Frontal cortex (tissue), 4 donors: ENCODE measurements at places on chromosomes 2 and 18. TPM values are rescaled to one million over a fixed set of nuclear protein-coding genes. Genes with fewer than 3 reads are reported as not detected.

- no peak for DNase-seq
Measured at GRCh38 chr2:45909677-45910191, 258.3 kb downstream of the PRKCE start.

CCDC148 gene
- 32.6 TPM for total RNA-seq

- DNase-seq = peak; percentile 24
Measured at GRCh38 chr2:207473049-207473930, 56.5 kb upstream of the CREB1 start.

GRCh38 chr2:200742426-200742825, 69.3 kb upstream of the BZW1 start:
- DNase-seq = peak; percentile 12

DNA sequence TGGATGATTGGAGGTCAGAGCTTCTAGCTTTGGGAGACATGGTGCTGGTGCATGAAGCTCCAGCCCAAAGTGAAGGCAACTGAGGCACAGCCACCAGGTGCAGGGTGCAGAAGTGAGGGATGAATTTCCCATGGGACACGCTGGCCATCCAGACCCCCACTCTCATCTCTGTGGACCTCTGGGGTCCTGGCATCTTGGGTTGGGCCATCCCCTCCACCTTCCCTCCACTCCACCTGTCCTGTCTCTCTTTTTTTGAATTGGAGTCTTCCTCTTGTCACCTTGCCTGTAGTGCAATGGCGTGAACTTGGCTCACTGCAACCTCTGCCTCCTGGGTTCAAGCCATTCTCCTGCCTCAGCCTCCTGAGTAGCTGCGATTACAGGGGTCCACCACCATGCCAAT, 3.4 kb downstream of the NGEF start:
- DNase-seq = no peak

DNA sequence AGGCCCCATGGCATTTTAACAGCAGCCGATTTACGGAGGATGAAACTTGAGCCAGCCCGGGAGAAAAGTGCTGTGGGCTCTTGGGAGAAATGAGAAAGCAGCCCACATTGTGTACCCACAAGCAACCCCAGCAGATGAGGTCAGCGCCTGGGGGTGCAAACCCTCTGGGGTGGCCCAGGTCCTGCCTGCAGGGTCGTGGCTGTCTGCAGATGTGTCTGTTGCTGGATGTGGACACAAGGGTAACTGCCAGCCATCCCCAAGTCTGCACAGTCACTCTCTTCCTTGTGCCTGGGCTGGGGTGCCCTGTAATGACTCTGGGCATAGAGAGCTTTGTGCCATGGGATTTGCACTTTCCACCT, 170.8 kb downstream of the PRKCE start:
- DNase-seq = no peak

GRCh38 chr2:190746971-190747761, 98.3 kb downstream of the NAB1 start:
- no peak for DNase-seq

OSBPL6 gene
- total RNA-seq = 11.4 TPM

SGPP2 gene
- total RNA-seq = 0.82 TPM

NTSR2 gene
- 0.82 TPM for total RNA-seq

TEKT4 gene
- total RNA-seq = under 0.01 TPM

GRCh38 chr2:43946685-43947084, 49.1 kb downstream of the LRPPRC start:
- no peak for DNase-seq

DNA sequence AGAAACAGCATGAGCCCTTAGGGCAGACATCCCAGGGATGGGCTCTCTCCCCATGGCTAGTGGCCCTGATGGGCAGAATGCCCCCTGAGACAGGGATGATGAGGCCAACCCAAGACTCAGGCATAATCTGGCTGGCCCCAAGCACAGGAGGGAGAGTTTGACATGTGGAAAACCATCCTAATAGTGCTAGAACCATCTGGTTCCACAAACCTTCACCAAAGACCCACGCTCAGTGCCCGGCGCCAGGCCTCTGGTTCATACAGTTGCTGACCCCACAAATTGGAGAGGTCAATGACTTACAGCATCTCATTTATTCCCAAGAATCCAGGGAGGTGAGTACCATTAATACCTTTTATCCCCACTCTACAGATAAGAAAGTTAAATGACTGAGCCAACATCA, 95.5 kb downstream of the TNS1 start:
- DNase-seq = no peak

GRCh38 chr2:194203898-194204297, 1453.1 kb upstream of the SLC39A10 start:
- DNase-seq = no peak

- DNase-seq = no peak
Measured at GRCh38 chr2:49241501-49241900, 87.2 kb upstream of the FSHR start.

DNA sequence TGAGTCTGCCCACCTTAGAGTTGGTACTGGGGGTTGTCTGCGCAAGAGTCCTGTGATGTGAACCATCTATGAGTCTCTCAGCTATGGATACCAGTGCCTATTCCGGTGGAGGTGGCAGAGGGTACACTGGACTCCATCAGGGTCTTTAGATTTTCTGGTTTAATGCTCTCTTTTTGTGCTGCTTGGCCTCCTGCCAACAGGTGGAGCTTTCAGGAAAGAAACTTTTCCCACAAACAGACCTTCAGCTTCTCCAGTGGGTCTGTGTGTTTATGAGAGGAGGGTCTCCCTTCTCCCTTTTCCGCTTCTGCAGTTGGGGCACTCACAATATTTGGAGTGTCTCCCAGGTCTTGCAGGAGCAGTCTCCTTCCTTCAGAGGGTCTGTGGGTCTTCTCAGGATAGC, 1721.9 kb upstream of the SLC39A10 start:
- DNase-seq = no peak

SCYGR4 gene
- total RNA-seq = not detected

GRCh38 chr18:13726972-13727331, 479 bp downstream of the RNMT start:
- DNase-seq = no peak

- no peak for DNase-seq
Measured at GRCh38 chr18:29531746-29532145, 1354.8 kb upstream of the CDH2 start.

GULP1 gene
- 51.4 TPM for total RNA-seq

DNA sequence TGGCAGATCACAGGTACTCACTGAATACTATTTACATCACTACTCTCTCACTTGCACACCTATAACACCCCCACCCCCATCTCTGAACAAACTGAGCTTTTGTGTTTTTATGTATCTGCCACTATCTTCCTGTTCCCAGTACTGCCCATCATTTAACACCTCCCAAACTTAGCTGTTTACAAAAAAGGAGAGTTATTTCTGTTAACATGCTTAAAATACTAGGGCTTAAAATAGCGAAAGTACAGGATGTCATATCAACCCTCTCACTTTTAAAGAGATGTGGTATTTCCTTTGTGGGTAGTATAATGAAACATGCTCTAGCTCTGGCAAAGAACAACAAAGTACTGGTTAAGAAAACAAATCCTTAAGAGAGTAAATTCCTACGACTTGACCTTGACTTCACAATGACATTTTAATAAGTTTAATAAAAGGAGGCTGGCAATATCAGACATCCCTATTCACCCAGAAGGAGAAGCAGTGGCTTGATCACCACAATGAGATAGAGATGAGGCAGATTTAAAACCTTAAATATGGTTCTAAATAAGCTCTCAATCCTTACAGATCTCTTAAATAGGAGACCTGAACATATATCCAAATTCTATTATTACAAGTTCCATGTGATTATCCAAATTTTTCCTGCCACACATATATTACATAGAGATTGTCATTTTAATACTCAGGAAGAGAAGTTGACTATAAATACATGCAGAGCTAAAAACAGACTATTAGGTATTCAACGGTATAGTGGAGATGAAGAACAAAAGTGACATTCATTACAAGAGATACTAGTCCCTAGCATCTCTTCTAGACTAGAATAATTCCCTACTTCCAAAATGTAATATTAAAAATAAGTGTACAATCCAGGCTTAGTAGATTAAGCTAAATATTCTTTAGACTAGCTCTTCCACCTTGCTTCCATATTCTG, 36.9 kb downstream of the TRAK2 start:
- no peak for DNase-seq

ANKRD62 gene
- not detected for total RNA-seq

GRCh38 chr2:187689372-187689771, 135.1 kb upstream of the TFPI start:
- no peak for DNase-seq

GRCh38 chr2:12057436-12058166, 311.2 kb downstream of the LPIN1 start:
- DNase-seq = no peak

AMER3 gene
- 44.0 TPM for total RNA-seq

DNA sequence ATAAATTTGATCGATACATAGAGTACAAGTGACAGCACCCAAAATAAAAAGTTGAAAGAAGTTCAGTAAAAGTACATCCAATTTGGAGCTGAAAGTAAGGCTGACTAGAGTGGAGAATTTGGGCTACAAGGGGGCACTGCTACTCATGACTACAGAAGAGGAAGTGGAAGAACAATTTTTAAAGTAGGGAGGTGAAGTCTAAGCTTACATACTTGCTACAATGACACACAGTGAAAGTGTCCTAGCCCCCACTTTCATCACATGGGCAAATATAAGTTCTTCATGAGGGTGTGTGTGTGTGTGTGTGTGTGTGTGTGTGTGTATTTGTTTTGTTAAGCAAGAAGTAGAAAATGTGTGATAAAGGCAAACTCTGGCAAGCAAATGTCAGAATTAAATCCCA, 45.7 kb downstream of the MAP3K2 start:
- no peak for DNase-seq

- DNase-seq = no peak
Measured at GRCh38 chr2:236855866-236856847, 229.5 kb upstream of the COPS8 start.

GRCh38 chr2:692767-693166, 15.6 kb upstream of the TMEM18 start:
- no peak for DNase-seq

POMC gene
- total RNA-seq = 1.2 TPM

GRCh38 chr2:145086910-145087309, 567.0 kb upstream of the ZEB2 start:
- no peak for DNase-seq

DNA sequence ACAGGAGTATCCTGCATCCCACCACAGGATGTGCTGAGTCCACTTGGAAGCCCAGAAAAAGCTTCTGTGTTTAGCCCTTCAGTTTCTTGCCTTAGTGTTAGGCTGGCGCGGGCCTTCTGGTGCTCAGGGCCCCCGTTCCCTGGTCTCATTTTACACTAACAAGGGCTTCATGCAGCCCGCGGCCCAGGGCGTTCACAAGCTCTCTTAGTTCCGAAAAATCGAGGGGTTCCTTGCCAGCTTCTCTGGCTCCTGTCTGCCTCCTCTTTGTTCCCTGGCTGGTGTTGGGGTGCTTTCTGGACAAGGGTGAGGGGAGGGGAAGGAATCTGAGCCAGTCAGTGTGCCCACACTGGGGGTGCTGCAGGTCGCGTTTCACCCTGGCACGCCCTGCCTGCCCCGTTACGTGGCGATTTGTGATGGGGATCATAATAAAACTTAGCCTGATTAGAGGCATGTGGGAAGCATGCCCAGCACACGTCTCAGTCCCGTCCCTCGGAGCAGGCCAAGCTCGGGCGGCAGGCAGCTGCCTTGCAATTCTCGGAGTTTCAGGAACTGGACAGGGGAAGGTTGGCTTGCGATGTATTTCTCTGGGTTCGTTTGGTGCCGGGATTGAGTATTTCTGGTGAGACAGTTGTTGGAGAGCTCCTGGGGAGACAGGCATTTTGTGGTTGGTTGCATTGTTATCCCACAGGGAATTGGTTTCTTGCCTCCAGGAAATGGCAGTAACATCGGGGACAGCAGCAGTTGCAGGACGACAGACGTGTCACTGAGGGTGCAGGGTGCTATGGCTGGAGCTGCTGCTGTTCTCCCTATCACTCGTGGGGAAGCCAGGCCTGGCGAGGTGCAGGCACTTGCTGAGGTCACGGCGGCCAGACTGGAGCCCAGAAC, 22.9 kb downstream of the SH3BP4 start:
- no peak for DNase-seq

DNA sequence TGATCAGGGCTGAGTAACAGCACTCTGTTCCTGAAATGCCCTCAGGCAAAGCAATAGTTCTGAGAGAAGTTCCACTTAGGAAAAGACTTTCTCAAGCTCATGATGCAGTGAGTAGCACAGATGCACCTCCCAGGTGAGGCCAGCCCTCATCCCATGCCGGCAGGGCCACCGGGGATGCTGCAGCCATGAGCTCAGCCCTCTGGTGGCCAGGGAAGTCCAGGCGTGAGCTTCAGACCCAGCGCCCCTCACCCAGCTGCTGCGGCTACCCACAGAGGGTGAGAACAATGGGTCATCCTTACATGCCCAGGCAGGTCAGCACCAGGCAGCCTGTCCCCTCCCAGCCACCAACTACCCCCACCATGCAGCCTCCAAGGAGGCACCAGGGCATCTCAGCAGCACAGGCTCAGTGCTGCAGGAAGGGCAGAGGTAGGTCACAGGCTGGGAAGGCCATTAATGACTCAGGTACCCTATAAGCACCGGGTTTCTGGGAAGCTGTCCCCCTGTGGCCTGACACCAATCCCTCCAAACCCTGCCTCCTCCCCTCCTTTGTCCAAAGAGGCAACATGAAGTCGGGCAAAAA, 50.6 kb downstream of the TTC32 start:
- DNase-seq = no peak

PFN4 gene
- total RNA-seq = not detected

- DNase-seq = no peak
Measured at GRCh38 chr2:164073101-164074074, 337.6 kb upstream of the FIGN start.

DNA sequence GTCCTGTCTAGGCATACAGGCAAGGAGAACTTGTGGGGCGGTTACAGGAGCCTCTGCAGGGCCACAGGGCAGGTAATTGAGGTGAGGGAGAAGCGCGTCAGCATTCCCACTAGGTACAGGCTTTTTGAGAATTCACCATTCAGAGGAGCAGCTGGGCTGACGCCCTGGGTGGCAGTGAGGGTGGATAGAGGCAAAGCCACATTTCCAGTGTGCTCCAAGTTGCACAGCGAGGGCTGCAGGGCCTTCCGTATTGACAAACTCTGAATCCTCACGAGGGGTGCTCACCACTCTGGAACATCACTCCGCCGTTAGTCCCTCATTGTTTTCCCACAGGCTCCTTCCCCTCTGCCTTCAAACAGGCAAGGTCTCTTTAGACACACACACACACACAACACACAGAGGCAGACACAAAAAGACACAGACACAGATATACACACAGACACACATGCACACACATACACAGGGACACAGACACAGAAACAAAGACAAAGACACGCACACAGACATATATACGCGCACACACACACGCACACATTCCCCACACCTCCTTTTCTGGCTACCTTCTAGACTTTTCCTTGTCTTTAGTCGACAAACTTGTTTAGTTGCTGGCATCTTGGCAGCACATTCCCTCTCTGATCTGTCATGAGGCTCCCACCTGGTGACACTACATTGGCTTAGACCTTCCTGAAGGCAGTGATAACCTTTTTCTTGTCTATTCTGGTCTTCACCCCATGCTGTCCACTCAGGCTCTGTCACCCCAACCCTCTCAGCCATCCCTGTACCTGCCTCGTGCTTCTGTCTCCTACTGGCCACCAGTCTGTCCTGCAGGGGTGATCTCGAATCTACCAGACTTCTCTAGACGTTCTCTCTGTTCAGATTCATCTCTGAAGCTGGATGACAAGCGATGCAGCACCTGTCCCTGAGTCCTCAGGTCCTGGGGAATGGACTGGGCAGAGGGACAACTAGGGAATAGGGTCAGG, 136.8 kb downstream of the ALPK2 start:
- no peak for DNase-seq
